Activated CD4-positive, alpha-beta T cell treated with anti-CD3 and anti-CD28 coated beads, Interleukin-2, amount 10 ng/mL, durations not matched to agents 24 days and 14 days (primary cell): ENCODE measurements at places on chromosomes 1 and 21. TPM values are rescaled to one million over a fixed set of nuclear protein-coding genes. Genes with fewer than 3 reads are reported as not detected.
A peak's percentile ranks its signal among the peaks of the same experiment; 100 is the strongest.

DNA sequence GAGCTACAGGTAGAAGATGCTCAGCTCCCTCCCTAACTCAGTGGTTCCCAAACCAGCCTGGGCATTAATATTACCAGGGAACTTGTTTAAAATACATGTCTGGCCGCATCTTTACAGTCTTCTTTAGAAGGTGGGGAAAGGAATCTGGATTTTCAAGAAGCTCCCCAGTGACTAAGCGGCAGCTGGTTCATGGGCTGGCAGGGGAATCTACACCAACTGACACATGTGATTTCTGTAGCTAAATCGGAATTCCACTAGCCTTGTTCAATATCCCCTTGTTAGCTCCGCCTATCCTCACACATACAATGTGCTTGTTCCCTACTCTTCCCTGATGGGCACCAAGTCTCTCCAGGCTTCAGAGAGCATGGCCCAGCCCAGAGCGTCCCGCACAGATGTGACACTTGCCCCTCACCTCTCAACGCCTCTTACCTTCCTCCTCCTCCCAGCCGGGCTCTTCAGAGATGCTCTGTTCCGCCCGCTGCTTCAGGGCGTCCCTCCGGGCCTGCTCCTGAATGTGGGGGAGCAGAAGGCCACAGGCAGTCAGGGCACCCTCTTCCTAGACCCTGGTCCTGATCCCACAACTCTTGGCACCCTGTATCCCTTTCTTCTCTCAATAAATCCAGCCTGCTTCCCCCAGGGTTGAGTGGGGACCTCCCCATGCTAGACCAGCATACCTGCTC is 15.3 kb downstream of the TSSK3 start:
- no peak for DNase-seq

GRCh38 chr1:241834733-241835377 is 13.1 kb upstream of the EXO1 start:
- DNase-seq, result no peak

DNA sequence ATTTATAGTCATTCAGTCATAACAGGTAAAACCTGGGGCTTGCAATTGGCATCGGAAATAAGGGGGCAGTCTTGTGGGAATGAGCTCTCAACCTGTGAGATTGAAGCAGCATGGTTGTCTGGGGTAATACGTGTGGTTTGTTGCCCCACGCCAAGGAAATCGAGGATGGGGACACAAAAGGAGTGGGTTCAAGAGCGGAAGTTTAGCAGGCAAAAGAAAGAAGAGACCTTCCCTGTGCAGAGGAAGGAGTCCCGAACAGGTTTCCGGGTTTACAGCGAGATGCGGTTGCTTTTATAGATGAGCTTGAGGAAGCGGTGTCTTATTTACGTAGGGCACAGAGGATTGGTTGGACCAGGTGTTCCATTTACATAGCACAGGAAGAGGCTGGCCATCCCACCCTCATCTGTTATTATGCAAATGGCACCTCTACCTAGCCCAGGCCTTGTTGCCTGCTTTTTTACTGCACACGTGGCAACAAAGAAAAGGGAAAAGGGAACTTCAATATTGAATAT is 37.3 kb downstream of the IFNAR1 start:
- peak; percentile 90 for DNase-seq

DNA sequence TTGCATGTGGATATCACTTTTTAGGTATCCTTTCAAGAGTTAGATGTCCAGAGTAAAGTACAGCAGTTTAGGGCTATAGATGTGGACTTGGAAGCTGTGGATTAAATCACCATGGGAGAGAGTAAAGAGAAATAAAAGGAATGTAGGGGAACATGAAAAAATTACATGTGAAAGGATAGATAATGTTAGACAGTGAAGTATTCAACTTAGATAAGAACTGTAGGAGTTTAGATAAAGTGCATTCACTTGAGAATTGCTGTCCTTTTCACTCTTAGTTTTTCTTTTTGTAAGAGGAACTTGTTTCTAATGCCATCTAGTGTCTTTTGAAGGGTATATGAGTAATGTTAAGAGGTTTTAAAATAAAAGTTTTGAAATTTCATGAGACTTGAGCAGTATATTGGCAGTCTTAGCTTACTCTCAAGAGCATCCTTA is 40.1 kb downstream of the MAST2 start:
- DNase-seq, result no peak

DNA sequence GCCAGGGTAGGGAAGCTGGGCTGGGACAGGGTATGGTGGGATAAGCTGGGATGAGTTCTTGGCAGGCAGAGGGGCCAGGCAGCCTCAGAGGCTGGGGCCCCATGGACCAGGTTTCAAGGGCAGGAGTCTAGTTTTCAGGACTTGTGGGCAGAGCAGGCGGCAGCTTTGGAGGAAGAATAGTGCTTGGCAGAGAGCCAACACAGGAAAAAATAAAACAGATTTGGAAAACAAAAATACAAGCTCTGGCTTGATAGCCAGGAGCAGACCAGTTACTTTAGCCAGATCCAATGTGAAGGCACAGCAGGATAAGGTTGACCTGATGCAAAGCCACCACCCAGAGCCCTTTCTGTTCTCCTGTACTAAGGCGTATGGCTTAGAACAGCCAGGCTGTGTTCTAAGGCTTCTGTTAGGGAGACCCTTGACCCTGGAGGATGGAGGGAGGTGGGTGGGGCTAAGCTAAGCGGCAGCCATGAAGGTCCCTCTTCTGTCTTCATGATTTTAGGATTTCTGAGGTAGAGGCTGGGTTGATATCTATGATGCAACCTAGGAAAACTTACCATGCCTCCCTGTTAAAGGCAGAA is 5.5 kb downstream of the TRAF5 start:
- peak; percentile 52 for DNase-seq

GRCh38 chr1:10765734-10766478 is 30.5 kb downstream of the CASZ1 start:
- DNase-seq, result no peak

- DNase-seq, result no peak
Measured at GRCh38 chr1:70431317-70431716, 20.2 kb downstream of the CTH start.

DNA sequence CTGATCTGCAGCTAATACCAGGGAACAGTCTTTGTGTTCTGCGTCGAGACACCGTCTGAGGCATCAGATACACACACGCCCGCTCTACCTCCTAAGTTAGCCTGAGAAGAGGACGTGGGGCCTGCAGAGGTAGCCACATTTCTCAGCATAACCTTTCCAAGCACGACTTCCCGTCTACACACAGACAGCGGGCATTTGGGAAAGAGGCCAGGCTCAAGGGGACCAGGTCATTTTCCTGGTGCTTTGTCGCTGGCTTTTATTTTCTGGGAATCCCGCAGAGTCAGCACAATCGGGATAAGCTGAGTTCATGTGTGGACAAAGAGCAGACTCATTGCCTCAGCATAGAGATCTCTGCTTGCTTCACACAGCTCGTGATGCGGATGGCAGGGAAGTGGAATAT is 72.5 kb upstream of the SMYD2 start:
- no peak for DNase-seq

- peak; percentile 92 for DNase-seq
Measured at GRCh38 chr1:110674337-110675059, at the start of gene KCNA3. KCNA3 (minus strand) TSS chr1:110674940; CDS start chr1:110674809, 131 bp downstream.

DNA sequence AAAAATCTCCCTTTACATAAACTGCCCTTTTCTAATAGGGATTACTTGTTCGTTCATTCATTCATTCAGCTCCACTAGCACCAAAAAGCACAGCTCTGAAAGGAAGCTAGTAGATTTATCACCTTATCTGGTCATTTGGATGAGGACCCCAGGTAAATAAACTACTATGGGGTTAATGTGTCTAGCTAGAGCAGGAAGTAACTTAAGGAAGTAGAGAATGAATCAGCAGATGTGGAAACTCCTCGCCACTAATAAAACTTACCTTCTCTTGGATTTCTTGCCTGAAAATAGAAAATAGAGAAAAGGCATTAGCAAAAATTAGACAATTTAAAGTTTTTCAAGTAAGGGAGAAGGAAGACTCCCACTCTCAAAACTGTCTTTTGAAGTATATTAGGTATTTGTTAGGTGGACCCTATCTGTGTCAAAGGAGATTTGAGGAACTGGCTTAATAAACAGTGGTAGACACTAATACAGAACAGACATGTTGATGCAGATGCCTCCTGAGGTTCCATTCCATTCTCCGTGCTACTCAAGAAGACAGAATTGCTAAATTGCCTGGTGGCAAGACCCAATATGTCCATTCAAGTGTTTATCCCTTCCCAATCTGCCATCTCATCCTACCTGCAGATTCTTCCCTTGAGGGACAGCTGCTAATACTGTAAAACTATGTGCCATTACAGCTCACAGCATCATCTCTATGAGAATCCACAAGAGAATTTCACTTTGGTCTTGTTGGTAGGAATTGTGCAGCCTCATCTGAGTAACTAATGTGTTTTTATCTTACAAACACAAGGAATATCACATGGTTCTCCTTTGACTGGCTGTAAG is 14.9 kb downstream of the SELL start:
- DNase-seq, result no peak

DNA sequence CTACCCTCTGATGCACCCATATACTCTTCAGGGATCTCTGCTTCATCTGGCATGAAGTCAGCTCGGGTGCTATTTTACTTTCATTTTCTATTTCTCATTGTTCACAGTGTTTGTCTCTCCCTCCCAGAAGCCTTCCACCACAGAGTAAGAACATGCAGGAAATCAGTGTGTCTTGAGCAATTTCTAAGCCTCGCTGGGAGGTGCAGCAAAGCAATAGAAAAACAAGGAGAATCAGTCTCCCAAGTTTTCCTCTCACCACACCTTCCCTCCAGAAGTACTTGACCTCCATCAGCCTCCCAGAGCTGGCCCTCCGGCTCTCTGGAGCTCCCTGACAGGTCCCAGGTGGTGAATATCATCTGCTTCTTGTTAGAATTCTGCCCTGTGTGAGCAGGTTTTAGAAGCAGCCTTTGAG is 594.7 kb upstream of the CAMK1G start:
- peak; percentile 82 for DNase-seq

DNA sequence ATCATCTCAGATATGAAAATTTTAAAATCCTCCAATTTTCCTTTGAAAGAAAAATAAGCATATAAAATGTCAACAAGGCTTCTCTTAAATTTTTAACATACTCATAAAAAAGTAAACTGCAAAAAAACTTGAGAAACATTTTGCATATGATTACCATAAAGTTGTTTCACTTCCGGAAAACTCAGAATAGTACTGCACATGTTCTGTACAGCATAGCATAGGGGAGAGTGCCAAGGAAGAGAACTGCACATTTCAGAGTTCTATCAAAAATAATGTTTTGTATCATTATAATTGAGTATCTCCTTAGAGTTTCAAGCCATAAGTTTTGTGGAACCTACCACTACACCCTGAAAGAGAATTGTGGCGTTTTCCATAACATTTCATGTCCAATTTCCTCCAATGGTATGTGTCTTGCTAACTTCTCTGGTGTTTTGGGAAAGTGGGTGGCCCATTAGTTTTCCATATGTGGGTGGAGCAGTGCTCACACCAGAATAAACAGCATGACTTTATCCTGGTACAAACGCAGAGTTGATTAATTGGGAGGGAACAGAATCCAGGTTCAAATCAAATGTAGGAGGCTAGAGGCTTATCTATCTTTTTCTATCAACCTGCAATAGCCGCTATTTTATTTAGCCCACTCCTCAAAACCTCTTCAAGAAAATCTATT is 430.9 kb downstream of the LMO4 start:
- peak; percentile 4 for DNase-seq

DNA sequence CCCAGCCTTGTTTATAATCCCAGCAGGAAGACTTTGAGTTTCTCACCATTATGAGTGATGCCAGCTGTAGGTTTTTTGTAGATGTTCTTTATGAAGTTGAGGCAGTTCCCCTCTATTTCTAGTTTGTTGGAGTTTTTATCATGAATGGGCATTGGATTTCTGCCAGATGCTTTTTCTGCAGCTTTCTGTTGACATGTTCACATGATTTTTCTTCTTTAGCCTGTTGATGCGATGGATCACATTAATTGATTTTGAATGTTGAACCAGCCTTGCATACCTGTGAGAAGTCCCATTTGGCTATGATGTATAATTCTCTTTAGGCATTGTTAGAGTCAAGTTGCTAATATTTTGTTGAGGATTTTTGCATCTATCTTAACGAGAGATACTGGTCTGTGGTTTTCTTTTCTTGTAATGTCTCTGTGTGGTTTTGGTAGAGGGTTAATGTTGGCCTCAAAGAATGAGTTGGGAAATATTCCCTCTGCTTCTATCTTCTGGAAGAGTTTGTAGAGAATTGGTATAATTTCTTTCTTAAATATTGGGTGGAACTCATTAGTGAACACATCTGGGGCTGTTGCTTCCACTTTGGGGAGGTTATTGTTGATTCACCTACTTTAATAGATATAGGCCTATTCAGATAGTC is 33.2 kb downstream of the ZBTB40 start:
- no peak for DNase-seq

- no peak for DNase-seq
Measured at GRCh38 chr1:9253004-9253403, 18.4 kb downstream of the H6PD start.

DNA sequence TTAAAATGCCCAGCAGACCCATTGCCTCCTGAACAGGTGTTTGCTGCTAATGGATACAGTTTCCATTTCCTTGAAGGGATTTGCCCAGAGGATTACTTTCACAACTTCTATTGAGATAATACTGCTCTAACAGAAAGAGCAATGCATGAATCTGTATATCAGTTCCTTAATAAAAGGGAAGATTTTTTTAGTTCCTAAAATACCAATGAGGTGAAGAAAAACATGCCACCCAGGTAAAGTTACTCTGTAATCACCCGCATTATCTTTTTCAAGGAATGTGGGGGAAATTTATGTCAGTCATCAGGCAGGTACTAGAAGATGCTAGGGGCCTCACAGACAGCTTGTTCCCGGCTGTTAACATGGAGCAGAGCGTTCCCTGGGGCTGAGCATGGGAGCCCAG is 41.1 kb downstream of the KCNJ15 start:
- DNase-seq, result no peak

DNA sequence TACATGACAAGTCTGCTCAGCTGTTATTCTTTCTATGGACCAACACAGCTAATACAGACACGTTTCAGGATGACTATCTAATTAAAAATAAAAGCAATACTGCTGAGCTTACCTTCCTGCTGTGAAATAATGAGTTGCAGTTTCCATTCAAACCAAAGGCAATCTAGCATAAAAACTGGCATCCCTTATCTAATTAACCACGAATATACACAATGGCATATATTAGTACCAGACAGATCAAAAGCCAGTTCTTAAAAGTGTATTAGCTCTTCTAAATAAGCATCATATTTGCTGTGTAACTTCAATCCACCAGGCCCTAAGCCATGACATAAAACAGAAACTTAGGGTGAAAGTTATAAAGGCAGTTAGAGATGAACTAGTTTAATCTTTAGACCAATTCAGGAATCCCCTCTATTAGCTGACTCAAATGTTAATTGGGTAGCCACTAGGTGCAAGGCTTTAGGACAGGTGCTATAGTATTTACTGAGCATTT is 20.6 kb downstream of the TESK2 start:
- DNase-seq, result no peak

Gene TTC39A
- total RNA-seq, result 0.12 and 0.28 TPM in 2 replicates

Gene KIF2C
- total RNA-seq, result 78.1 and 82.7 TPM in 2 replicates

Gene RGS2
- total RNA-seq, result 5.2 and 6.7 TPM in 2 replicates

Gene S100A12
- total RNA-seq, result not detected in 2 replicates
